RWPE1 (cell line): ENCODE measurements at places on chromosomes 2 and 18.
A peak's percentile ranks its signal among the peaks of the same experiment; 100 is the strongest.

- peak; percentile 92 for DNase-seq
Observed at GRCh38 chr2:205889114-205889513, 196.9 kb downstream of the INO80D start.

DNA sequence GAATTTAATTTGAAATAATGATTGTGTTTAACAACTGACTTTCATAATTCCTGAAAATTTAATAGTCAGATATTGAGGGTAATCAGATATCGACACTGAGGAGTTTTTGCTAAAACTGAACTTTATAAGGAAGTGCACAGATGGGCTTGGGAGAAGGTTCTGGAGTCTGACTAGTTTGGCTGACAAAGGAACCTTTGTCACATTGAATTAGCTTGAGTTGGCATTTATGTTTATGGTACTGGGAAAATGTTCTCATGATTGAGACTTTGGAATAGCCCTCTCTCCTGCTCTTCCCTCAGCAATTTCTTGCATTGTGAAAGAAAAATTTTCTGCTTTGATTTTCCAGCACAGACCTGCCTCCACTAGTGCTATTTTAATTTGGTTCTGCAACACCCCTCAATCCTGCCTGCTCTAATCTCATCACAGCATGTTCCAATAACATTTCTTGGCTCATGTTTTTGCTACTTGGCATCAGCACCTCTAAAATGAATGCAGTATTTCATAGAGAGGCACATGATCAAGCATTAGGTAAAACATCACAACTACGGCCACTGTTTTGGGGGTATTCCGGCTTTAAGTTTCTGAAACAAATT, 133.9 kb upstream of the FSHR start:
- no peak for DNase-seq

DNA sequence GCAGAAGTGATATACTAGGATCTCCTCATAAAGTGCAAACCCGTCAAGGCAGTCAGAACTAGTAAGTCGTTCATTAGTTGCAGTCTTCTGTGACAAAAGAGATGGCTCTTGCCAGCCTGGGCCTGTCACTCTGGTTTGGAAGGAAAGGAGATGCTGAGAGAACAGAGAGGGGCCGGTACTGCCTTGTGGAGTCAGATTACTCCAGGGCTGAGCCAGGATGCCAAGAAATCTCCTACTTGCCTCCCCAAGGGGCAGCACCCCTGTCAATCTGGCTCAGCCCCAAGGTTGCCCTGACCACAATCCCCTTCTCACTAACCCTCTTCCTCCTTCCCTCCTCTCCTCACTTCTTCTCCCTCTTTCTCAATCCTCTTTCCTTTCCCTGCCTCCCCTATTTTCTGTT, 62.9 kb upstream of the ASPRV1 start:
- no peak for DNase-seq

DNA sequence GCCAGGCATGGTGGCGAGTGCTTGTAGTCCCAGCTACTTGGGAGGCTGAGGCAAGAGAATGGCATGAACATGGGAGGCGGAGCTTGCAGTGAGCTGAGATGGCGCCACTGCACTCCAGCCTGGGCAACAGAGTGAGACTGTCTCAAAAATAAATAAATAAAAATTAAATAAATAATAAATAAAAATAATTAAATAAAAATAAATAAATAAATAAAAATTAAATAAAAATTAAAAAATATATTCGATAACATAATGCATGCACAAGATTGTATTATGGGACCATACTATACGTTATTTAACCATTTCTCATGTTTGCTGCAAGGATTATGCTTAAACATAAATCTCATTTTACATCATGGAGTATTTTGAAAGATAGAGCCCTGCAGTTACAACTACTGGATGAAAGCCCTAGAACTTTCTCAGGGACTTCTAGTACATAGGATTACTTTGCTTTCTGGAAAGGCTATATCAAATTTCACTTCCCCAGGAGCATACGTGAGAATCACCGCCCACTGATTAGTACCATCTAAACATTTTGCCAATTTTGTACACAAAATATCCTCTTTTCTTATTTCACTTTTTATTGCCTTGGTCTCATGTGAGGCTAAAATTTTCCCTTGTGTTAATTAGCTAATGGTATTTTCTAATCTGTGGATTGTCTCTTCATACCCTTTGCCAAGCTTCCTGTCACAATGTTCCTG, 234.3 kb upstream of the LYPD1 start:
- DNase-seq = no peak

DNA sequence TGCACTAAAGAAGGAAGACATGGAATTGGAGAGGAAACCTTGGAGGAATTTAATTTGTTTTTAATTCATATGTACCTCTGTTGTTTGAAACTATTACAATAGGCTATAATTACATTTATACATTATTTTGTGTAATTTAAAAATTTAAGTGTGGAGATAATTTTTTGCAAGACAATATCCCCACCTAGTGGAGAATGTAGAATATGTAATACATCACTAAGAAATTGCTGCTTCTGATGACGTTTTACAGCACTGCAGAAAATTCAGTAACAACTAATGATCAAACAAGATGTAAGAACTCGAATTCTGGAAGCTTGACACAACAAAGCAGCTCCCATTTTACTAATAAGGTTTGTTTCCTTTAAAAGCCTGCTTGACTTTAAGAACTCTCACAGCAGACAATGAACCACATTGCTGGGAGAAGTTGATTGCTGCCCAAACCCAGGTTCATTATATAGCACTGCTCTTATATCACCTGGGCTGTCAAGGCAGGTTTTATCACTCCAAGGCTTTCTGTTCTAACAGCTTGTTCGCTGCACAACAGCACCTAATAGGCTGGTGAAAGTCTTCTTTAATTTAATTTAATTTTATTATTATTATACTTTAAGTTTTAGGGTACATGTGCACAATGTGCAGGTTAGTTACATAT, 53.4 kb downstream of the THADA start:
- DNase-seq = peak; percentile 54

DNA sequence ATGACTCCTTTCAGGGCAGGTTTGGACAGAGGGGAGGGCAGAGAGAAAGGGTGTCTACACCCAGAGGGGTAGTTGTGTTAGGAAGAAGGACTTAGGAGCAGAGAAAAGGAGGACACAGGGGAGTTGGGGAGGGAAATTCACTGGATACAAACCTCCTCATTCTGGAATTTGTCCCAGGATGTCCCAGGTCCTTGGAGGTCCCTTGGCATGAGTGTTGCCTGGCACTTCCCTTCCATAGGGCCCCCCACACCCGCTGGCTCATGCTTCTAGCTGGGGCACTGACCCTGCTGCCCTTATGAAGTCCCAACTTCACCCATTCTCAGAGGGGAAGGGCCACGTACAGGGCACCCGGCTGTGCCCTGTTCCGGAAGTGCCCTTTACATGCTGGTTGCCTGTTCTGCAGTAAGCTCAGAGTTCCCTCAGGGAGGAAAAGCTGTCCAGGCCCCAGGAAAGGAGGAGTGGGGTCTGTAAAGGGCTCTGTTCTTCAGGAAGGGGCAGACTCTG, 93.6 kb upstream of the SMAD2 start:
- no peak for DNase-seq

DNA sequence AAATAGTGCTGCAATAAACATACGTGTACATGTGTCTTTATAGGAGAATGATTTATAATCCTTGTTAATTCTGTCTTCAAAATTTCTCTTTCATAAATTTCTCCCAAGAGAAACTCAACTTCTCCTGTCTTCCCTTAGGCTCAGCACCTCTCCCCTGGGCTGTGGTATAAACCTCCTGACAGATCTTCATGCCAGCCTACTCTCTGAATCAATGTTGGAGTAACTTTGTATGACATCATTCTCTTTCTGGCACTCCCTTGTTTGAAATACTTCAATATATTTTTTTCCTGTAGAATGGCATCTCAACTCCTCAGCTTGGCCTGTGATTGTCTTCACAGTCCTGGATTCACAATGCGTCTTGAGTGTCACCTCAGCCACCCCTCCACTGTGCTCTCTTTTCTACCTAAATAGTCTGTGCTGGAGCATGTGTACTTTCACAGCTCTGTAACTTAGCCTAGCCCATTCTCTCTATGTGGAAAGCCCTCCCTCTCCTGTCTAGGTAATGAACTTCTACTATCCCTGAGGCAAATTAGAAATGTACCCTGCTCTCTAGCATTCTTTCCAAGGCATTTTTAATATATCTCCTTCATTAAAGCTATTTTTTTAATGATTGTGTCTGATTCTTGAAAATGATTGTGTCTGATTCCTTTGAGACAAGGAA, 649.9 kb upstream of the FANCL start:
- no peak for DNase-seq

DNA sequence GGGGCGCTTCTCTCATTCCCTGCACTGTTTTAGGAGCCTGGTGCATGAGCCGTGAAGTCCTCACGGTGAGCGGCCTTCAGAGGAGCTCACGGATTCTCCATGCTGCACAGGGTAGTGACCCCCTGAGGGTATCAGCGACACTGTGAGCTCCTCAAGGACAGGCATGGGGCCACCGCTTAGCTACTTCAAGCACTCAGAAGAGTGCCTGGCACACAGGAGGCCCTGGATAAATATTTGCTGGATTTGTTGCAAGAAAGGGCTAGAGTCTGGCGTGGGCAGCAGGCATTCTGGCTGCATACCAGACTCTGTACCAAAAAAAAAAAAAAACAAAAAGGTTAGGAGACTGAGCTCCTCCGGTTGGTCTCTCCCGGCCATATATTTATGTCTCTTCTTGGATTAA, 5.7 kb upstream of the MBP start:
- no peak for DNase-seq
